Stimulated activated CD8-positive, alpha-beta memory T cell treated with anti-CD3 and anti-CD28 coated beads, Interleukin-2, amount 100 ng/mL, for 48 hours (primary cell): ENCODE measurements at places on chromosomes 2 and 18.

- no peak for DNase-seq
Observed at GRCh38 chr2:141048951-141049350, 1081.9 kb downstream of the LRP1B start.

- DNase-seq: no peak
Observed at GRCh38 chr2:6011921-6012320, 319.7 kb downstream of the SOX11 start.

DNA sequence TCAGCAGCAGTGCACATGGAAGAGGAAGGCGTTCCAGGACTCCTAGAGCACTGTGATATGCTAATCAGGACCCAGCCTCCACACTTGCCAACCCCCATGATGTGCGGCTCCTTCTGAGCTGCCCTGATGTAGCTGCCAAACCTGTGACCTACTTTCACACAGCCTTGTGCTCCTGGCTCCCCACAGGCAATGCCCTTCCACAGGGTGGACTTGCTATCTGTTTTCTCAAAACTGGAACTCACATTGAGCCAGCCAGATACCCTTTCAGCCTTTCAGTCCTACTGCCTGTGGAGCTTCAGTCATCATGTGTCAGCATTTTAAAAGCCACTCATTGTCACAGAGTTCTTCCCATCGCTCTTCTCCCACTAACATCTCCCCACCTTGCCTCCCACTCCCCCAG, 181.6 kb downstream of the AFF3 start:
- DNase-seq: no peak

DNA sequence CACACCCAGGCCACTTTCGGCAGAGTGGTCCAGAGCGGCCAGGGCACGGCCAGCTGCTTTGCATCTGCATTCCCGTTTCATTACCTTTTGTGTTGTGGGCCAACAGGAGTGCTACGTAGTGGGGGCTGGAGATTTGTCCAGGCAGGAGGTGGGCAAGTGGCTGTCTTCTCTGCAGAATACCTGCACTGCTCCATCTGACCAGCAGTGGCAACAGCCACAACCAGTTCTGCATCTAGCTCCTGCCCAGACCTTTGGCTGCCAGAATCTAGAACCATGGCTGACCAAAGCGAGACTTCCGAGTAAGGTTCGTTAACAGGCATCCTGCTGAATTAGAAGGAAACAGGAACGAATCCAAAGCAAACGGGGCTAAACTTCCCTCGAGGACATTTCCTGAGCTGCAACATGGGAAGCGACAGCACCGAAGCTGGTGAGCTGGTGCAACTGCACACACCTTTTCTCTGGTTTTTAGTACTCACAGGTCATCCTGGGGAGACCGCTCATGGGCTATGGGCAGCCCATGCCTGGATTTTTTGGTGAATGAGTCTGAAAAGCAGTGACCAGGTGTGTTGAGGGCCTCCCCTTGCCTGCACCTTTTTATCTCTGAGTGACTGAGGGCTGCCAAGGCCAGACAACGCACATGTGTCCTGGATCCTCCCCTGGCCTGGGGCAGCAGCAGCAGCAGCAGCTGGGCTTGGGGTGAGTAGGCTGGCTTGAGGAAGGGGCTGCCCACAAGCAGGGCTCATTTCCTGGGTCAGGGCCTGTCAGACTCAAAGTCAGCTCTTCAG, 10.5 kb downstream of the GDF7 start:
- DNase-seq: no peak

DNA sequence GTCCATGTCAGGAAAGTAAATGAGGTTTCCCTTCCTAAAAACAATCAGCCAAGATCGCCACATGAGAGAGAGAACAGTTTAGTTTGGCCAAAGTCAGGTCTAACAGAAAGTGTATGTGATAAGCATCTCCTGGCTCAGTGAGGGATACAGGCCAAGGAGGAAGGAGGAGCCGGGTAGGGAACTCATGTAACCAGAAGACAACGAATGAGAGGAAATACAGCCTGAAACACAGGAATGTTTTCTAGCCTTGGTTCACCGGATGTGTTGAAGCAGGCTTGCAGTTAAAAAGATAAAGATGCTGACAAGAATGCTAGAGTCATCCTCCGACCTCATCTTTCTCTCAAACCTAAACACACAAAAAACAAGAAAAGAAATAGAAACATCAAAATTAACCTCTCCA, 283.9 kb upstream of the SIX2 start:
- no peak for DNase-seq

- DNase-seq: no peak
Observed at GRCh38 chr2:64315291-64315960, 138.5 kb upstream of the LGALSL start.

GRCh38 chr18:68448736-68449135, 266.2 kb downstream of the TMX3 start:
- DNase-seq: no peak

DNA sequence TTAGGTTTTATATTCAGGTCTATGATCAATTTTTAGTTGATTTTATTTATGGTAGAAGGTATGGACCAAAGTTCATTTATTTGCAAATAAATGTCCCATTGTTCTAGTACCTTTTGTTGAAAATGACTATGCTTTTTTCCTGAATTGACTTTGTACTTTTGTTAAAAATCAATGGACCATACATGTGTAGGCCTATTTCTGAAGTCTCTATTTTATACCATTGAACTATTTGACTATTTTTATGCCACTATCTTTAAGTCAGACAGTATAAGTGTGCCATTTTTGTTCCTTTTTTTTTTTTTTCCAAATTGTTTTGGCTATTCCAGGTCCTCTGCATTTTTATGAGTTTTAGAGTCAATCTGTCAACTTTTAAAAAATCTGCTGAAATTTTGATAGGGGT, 73.6 kb upstream of the UGP2 start:
- no peak for DNase-seq

GRCh38 chr2:11750917-11751316, 4.5 kb downstream of the LPIN1 start:
- no peak for DNase-seq

DNA sequence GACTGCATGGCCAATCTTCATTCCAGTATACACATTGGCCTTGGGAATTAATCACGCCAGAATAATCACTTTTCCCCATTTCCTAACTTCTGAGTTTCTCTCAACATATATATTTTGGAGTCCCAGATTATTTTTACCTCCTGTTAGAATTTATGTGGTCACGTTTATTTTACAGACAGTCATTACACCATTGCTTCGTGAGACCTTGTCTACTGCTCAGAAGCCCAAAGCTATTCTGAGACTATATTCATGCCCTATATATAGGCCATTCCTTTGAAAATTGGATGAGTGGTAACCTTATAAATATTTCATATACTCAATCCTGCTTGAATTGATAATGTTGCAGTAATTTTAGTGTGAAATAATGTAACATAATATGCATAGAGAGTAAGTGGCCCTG, 610.0 kb upstream of the CDH2 start:
- no peak for DNase-seq

GRCh38 chr2:174634130-174635014, 36.8 kb upstream of the WIPF1 start:
- no peak for DNase-seq
